Mammary microvascular endothelial cell (primary cell): ENCODE measurements at places on chromosomes 3 and 15. TPM values are rescaled to one million over a fixed set of nuclear protein-coding genes. Genes with fewer than 3 reads are reported as not detected.

The CORO2B gene
- total RNA-seq, result 3.5 and 3.7 TPM in 2 replicates

The TMEM42 gene
- 13.2 and 15.0 TPM in 2 replicates for total RNA-seq

The FAM98B gene
- 7.7 and 10.4 TPM in 2 replicates for total RNA-seq

The CACNA2D2 gene
- total RNA-seq, result 0.05 TPM in 1 of 2 replicates, not detected in the other

The POLQ gene
- total RNA-seq, result 5.4 and 5.8 TPM in 2 replicates

The FBXW12 gene
- total RNA-seq, result not detected in 2 replicates

The AMIGO3 gene
- total RNA-seq, result 1.5 TPM in 1 of 2 replicates, not detected in the other

The RARRES1 gene
- 5.1 and 9.6 TPM in 2 replicates for total RNA-seq

The SNTN gene
- not detected in 2 replicates for total RNA-seq

The NEK4 gene
- 12.1 and 15.1 TPM in 2 replicates for total RNA-seq

The APOD gene
- total RNA-seq, result 9.9 and 12.7 TPM in 2 replicates

The EIF3J gene
- total RNA-seq, result 31.4 and 32.4 TPM in 2 replicates

The TGM4 gene
- total RNA-seq, result 0.07 and 0.20 TPM in 2 replicates

The PLSCR4 gene
- total RNA-seq, result 43.8 and 45.5 TPM in 2 replicates

The TMCO5A gene
- total RNA-seq, result not detected in 2 replicates

The LRIG1 gene
- 3.7 and 3.8 TPM in 2 replicates for total RNA-seq

The GOLGA6L9 gene
- total RNA-seq, result 0.47 and 0.69 TPM in 2 replicates

The ALCAM gene
- total RNA-seq, result 126 and 132 TPM in 2 replicates

The RLBP1 gene
- not detected in 2 replicates for total RNA-seq

The CHDH gene
- total RNA-seq, result 0.07 TPM in 1 of 2 replicates, not detected in the other

The NEK10 gene
- 0.13 and 0.30 TPM in 2 replicates for total RNA-seq

The GPR176 gene
- total RNA-seq, result 43.2 and 47.4 TPM in 2 replicates

The HCN4 gene
- not detected in 2 replicates for total RNA-seq

The LTF gene
- total RNA-seq, result 0.25 and 3.1 TPM in 2 replicates

The OCA2 gene
- not detected in 2 replicates for total RNA-seq

The GREM1 gene
- total RNA-seq, result 0.05 and 1.6 TPM in 2 replicates

The DBR1 gene
- total RNA-seq, result 17.5 and 18.4 TPM in 2 replicates

The MGLL gene
- total RNA-seq, result 116 and 137 TPM in 2 replicates

The SPATA12 gene
- 0.13 and 0.15 TPM in 2 replicates for total RNA-seq

The AGBL1 gene
- not detected in 2 replicates for total RNA-seq

The LYZL4 gene
- total RNA-seq, result not detected in 2 replicates
